ENCODE measurements at places on chromosomes 3 and 15. TPM values are rescaled to one million over a fixed set of nuclear protein-coding genes. Genes with fewer than 3 reads are reported as not detected.

The NR2E3 gene
- 0.72 TPM for total RNA-seq

The LRRC31 gene
- not detected for total RNA-seq

The PLIN1 gene
- total RNA-seq: 3.0 TPM

The EXD1 gene
- not detected for total RNA-seq

The SHC4 gene
- 18.6 TPM for total RNA-seq

The TRIM71 gene
- total RNA-seq: not detected

The COL7A1 gene
- 6.7 TPM for total RNA-seq

The MLF1 gene
- 8.7 TPM for total RNA-seq

All from aorta (tissue), 5 donors.